Midbrain (tissue), 1 donor: ENCODE measurements at places on chromosomes 1 and 21.

- DNase-seq: peak; percentile 52
Measured at GRCh38 chr1:63148825-63149645, 173.3 kb upstream of the FOXD3 start.

DNA sequence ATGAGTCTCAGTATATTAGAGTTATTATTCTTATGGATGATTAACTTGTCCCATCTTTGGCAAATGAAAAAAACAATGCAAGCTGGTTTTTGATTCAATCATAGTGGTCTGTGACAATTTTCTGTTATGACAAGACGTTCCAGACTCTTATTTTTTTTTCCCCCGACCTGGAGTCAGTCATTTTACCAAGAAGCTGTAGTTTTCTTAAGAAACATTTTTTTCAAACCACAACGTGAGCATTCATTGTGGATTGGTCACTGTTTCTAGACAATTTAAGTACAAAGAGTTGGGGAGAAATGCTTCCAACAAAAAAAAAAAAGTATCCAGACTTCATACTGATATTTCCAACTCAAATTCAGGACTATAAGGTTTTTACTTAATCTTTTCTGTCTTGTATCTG lies 8.0 kb upstream of the ANGPTL3 start:
- no peak for DNase-seq

GRCh38 chr1:156608981-156609380 lies 7.7 kb upstream of the GPATCH4 start:
- DNase-seq: no peak

DNA sequence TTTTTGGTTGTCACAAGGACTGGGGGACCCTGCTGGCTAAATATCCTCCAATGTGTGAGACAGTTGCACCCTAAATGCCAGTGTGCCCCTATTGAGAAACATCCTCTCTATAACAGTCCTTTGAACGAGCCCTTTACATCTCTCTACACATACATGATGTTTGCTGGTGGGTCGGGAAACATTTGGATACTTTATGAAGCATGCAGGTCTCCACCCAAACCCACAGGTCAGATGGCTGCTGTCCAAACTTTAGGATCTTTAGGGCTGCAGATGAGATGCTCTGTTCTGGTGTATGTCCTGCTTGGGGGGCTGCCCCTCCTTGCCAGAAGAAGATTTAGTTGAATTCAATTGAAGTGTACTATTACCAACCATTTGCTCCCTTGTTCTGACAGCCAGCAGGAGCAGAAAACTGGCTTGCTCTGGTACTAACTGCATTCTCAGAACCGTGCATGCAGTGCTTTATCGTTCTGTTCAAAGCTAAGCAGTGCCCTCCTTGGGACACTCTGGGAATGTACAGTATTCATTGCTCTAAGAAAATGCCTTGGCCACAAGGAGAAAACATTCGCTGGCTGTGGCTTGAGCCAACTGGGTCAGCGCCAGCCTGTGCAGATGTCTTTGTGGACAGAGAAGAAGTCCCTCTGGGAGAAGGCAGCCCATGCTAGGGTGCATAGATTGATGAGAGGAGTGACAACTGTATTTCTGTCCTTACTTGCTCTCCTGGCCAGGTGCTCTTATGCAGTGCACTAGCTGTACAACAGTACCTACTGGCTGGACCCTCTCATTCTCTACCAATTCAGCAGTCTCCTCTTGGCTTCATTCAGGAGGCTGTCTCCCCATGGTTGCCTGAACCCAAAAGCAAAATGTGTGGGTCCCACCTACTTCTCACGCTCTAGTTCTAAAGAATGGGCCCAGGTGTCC lies 61.4 kb upstream of the DIRAS3 start:
- peak; percentile 72 for DNase-seq

GRCh38 chr1:45455162-45455561 lies 35.8 kb downstream of the TESK2 start:
- DNase-seq: no peak

- no peak for DNase-seq
Measured at GRCh38 chr21:42314616-42315295, 453 bp downstream of the TFF3 start.

DNA sequence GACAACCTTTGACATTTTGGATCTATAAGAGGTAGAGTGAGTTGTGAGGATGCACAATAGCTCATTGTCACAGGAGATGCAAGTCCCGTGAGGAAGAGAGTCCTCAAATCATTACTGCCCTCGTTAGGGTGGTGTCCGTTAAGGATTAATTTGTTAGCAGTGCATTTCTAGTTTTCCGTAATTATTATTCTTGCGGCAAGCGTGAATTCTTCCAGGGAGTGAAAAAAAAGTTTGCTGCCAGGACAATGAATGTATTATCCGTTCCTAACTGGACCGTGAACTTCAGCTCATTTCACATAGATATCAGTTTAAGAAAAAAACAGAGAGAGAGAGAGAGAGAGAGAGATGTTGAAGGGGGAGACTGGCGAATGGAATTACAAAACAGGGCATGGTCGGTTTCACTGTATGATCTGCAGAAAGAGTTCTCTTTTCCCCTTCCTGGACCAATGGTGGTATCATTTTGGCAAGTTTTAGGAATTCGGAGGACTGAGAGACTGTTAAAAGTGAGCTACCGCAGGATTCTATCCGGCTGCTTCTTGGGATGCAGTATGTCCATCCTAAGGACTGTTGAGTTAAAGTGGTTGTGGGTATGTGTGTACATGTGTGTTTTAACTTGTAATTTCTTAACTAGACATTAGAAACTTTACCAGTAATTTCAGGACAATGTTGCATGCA lies 216.0 kb upstream of the NFIA start:
- DNase-seq: no peak

GRCh38 chr1:12678820-12679219 lies 34.9 kb downstream of the AADACL4 start:
- DNase-seq: no peak

GRCh38 chr1:235567812-235568503 lies 63.7 kb upstream of the B3GALNT2 start:
- no peak for DNase-seq

- no peak for DNase-seq
Measured at GRCh38 chr21:41767606-41768436, 969 bp upstream of the RIPK4 start.

GRCh38 chr1:110677526-110677925 lies 2.8 kb upstream of the KCNA3 start:
- DNase-seq: no peak

- no peak for DNase-seq
Measured at GRCh38 chr1:57603696-57604095, 179.8 kb upstream of the DAB1 start.

DNA sequence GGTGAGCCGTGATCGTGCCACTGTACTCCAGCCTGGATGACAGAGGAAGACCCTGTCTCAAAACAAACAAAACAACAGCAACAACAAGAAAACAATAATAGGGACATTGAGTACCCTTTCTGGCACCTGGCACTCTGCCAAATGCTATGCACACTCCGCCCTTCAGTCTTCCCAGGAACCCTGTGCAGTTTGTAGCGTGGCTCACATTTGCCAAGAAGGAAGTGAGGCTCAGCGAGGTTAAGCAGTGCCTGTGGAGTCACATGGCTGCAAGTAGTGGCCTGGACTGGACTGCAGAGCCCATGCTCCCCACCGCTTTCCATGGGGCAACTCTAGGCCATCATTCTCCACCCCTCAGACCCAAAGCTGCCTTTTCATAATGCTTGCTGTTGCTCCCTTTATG lies 5.3 kb upstream of the EVA1B start:
- no peak for DNase-seq

- DNase-seq: no peak
Measured at GRCh38 chr1:57898531-57898930, 474.7 kb upstream of the DAB1 start.

DNA sequence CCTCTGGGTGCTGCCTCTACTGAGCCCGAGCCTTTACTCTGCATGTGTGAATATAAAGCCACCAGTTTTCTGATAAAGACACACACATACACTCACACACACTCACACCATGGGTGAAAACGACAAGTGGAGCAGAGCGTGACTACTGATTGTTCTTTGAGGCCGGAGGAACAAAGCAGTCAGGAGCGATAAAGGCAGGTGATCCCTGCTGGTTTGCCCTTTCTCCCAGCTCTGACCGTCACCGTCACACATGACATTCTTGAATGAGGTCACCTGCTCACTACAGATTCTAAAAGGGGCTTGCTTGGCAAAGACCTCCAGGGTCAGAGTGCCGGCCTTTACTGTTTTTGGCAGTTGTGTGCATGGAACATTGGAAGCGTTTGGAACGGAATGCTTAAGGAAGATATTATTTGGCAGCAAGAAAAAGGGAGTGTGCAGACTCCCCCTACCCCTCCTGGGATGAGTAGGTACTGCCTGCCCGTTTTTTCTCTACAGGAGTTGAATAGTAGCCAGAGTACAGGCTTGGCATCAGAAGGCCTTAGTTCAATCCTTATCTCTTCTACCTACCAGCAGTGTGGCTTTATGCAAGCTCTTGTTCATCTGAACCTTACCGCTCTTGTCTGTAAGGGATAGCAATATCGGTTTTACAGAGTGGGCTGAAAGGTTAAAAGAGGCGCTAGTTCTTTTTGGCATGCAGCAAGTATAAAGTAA lies 79.7 kb downstream of the PBX1 start:
- DNase-seq: no peak

DNA sequence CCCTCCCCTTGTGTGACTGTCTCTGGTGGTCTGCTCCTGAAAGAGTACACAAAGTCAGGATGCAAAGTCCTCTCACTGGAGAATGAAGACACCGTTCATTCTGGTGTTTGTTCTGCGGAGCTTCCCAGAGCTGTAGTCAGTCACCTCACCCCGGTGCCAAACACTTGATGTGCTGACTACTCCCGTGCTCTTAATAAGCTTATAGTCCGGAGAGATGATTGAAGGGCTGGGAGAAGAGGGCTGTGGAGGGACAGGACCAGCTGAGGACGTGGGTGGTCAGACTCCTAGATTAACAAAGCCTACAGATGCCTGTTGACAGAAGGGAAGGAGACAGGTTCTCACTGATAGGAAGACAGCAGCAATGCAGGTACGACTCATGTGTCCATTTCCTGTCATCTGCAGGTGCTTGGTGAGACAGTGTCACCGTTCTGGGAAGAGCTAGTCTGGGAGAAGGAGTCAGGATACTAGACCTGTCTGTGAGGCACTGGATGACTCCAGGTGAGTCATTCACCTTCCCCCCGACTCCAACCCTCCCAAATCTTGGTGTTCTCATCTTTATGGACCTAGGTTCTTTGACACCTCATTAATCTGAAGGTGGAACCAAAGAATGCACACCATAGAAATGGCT lies 40.4 kb upstream of the LRRN2 start:
- no peak for DNase-seq

DNA sequence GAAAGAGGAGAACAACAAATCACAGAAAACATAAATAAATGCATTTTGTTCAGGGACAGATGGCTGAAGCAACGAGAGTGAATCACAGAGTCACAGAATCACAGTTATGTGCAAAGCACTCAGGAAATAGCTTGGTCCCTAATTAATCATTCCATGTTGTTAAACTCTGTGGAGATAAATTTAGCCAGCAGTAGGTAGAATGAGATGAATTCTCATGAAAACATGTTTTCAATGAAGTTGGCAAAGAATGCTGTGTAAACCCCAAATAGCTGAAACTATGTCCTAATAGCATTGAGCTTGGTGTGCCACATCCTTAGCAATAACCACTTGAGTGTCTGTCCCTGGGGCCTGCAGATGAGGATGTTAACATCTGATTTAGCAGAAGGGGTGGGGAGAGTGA lies 20.4 kb downstream of the LEPR start:
- no peak for DNase-seq

GRCh38 chr1:180631194-180631765 lies 542 bp upstream of the XPR1 start:
- DNase-seq: no peak

DNA sequence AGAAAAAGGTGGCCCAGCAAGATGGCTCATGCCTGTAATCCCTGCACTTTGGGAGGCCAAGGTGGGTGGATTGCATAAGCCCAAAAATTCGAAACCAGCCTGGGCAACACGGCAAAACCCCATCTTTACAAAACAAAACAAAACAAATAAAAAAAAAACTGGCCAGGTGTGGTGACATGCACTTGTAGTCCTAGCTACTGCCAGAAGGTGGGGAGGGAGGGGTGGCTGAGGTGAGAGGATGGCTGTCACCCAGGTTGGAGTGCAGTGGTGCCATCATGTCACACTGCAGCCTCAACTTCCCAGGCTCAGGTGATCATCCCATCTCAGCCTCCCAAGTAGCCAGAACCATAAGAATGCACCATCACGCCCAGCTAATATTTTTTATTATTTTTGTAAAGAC lies 22.8 kb downstream of the RERE start:
- no peak for DNase-seq

DNA sequence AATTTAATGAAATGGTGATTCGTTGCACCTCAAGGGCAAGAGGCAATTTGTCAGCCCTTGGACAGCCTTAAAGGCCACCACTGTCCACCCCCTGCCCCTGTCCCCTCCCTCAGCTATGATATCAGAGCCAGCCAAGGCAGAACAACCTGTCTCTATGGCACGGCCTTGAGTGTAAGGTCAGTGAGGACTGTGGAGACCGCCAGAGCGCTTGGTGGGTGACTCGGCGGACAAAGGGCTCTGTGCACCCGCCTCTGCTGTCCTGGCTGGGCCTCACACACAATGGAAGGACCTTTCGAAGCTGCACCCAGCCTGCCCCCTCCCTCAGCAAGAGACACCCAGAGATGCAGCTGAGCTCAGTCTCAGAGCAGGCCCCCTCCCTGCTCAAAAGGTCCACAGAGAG lies 50.6 kb downstream of the SDC3 start:
- no peak for DNase-seq

DNA sequence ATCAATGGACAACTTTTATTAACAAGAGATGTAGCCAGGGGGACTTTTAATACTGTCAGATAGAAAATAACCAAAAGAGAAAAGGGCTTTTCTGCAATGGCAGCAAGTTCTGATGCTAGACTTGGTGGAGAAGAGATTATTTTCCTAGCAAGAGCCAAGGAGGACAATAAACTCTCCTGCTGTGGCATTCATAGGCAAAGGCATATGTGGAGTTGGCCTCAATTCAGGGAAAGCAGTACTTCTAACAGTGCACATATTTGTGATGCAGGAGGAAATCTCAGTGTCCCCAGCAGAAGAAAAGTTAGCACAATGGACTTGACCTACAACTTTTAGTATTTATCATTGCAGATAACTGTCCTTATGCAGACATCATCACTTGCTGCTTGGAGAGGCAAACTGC lies 75.1 kb upstream of the GRIK1 start:
- DNase-seq: no peak

DNA sequence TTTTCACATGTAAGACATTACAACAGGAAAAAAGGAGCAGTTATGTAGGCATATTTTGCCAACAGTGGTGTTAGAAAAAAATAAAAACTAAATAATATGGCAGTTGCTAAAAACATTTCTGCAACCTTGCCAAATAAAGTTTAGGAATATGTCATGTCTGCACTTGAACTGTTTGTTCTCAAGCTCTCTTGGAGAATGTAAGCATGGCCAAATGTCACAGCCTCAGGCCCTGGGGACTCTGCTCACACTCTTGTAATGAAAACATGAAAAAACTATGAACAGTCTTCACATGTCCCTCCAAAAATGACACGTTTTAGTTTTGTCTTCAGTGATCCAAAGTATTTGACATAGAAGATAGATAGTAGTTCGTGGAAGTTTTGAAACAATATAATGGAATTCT lies 753.3 kb downstream of the LTN1 start:
- no peak for DNase-seq

- DNase-seq: peak; percentile 67
Measured at GRCh38 chr1:183734543-183735036, 70.3 kb upstream of the RGL1 start.
